Thoracic aorta (tissue), 2 donors: ENCODE measurements at places on chromosomes 7 and 10.

- peaks cover 9% of the 10 kb centered on the region for H3K36me3 ChIP-seq
- peaks cover 32% of the 10 kb centered on the region for H3K4me1 ChIP-seq
- H3K27me3 ChIP-seq, result no peaks in the 10 kb centered on the region
- H3K27ac ChIP-seq, result peak overlapping the region; percentile 88
These were observed 162.3 kb upstream of the NPS start for GRCh38 chr10:127386606-127387327.

DNA sequence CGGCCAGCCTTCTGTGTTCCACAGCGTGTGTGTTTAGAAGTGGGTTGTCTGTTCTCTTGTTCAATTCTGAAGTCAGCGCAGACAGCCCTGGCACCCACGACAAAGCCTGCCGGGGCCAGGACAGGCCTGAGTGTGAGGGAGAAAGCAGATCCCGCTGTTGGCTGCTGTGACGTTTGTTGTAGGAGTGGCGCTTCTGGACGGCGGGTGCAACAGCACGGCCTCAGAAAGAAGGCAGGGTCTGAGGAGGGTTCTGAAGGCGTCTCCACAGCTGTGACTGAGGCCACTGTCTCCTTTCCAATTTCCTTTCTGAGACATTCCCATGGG, 76.2 kb downstream of the VIPR2 start:
- no peak for DNase-seq
- H3K4me3 ChIP-seq, result peak overlapping the region; percentile 18
- H3K27me3 ChIP-seq, result no peaks in the 10 kb centered on the region
- H3K36me3 ChIP-seq, result no peaks in the 10 kb centered on the region
- H3K4me1 ChIP-seq, result peaks cover 32% of the 10 kb centered on the region

- no peaks in the 10 kb centered on the region for H3K27me3 ChIP-seq
- no peak overlapping the region for H3K4me3 ChIP-seq
- no peak for DNase-seq
- no peaks in the 10 kb centered on the region for H3K36me3 ChIP-seq
These were observed 6.6 kb upstream of the ZNF282 start for GRCh38 chr7:149188637-149189259.

DNA sequence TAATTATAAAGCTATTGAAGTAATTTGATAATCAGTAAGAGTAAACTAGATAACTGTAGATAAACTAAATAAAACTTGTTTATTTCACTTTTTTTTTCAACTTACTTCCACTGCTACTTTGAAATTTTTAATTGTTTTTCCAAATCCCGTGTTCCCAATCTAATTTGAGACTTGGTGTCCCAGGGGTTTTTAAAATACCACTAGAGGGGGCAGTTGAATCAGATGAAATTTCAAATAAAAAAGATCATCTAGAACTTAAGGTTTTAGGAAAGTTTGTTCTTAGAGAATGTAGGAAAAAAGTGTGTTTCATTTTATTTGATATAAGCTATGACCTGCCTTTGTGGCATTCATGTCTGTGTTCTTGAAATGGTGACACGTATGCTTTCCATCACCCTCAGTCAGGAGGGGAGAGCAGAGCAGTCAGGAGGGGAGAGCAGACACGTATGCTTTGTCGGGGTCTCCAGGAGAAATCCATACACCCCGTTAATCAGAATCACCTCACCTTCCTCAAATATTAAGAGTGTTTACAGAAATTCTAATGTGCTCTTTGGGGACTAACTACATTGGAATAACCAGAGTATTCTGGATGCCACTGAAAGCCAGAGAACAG, 49.9 kb downstream of the C10orf67 start:
- H3K4me3 ChIP-seq, result no peak overlapping the region
- H3K27ac ChIP-seq, result no peak overlapping the region
- H3K4me1 ChIP-seq, result no peaks in the 10 kb centered on the region

GRCh38 chr7:134727711-134728110, 51.7 kb upstream of the CALD1 start:
- H3K36me3 ChIP-seq, result no peaks in the 10 kb centered on the region
- peaks cover 79% of the 10 kb centered on the region for H3K4me1 ChIP-seq
- DNase-seq, result no peak
- H3K27ac ChIP-seq, result peak overlapping the region; percentile 94

GRCh38 chr10:218798-219197, 83.5 kb downstream of the ZMYND11 start:
- DNase-seq, result no peak
- peaks cover 7% of the 10 kb centered on the region for H3K4me1 ChIP-seq
- no peak overlapping the region for H3K27ac ChIP-seq

DNA sequence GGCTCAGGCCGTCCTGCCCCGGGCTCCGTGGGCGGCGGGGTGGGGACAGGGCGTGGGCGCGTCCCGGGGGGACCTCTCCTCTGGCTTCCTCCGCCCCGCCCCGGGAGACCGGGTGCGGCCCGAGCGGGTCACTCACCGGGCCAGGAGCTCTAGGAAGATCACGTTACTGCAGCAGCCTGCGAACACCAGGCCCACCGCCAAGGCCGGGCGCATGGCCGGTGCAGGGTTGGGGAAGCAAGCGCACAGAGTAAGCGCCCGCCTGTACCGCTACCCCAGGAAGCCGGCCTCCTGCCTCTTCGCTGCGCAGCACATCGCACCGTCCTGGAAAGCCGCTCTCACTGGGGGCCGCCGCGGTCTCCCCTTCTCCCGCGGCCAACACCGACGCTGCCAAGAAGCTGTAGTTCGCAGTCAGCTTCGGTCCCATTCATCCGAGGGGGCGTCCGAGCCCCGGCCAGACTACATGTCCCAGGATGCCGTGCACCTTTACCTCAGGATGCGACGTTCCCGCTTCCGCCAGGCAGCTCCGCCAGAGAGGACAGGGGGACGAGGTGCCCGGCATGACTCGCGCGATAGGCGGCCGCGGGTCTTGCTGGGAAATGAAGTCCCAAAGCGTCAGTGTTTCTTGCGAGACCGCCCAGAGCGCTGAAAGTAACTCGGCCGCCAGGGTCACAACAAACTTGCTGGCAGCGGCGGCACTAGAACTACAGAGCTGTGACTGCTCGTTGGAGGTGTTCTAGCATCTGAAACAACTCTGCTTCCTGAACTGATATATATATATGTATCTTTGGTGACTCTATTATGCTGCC, at the start of gene SLC35B4:
SLC35B4 (minus strand) TSS at position 392 of the 806 bp plus-strand sequence; CDS start at position 213, 179 bp downstream.
- H3K27me3 ChIP-seq, result no peaks in the 10 kb centered on the region
- H3K4me1 ChIP-seq, result no peaks in the 10 kb centered on the region
- peak within 1 kb of the TSS; percentile 96 for H3K4me3 ChIP-seq
- peak; percentile 91 for DNase-seq
- no peaks in the 10 kb centered on the region for H3K36me3 ChIP-seq
- H3K27ac ChIP-seq, result peak within 1 kb of the TSS; percentile 44
